Keratinocyte (primary cell): ENCODE measurements at places on chromosomes 5 and 9. TPM values are rescaled to one million over a fixed set of nuclear protein-coding genes. Genes with fewer than 3 reads are reported as not detected.

The TERT gene
- not detected in 3 replicates for polyA plus RNA-seq

GRCh38 chr5:139061274-139061673, 136.9 kb downstream of the SIL1 start:
- H3K36me3 ChIP-seq = no peaks in the 10 kb centered on the region
- no peaks in the 10 kb centered on the region for H3K27me3 ChIP-seq
- no peak overlapping the region for H3K27ac ChIP-seq
- no peak for DNase-seq

GRCh38 chr5:33539212-33539611, 98.4 kb downstream of the TARS1 start:
- no peaks in the 10 kb centered on the region for H3K36me3 ChIP-seq
- H3K4me1 ChIP-seq = no peaks in the 10 kb centered on the region

- H3K4me1 ChIP-seq = peaks cover 21% of the 10 kb centered on the region
- no peaks in the 10 kb centered on the region for H3K36me3 ChIP-seq
- DNase-seq = no peak
- H3K4me3 ChIP-seq = no peak overlapping the region
- peak overlapping the region; percentile 86 for H3K27ac ChIP-seq
Observed at GRCh38 chr5:168580227-168580508, 1.0 kb upstream of the PANK3 start.

DNA sequence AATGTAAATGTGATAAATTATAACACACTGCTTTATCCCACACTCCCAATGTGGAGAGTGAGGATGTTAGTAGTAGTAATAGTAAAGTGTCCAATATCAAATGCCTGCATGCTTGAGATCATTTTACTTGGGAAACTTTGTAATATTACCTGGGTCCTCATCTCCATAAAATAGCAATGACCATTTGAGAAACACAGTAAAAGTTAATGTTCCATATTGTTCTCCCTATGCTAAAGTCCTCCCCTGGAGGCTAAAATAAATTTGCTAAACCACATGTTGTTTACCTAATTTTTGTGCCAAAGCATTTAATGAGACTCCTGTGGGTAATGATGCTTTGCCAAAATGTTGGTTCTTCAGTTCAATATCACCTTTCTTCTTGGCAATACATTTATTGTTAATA, 291.2 kb downstream of the CDH10 start:
- H3K27me3 ChIP-seq = no peaks in the 10 kb centered on the region
- no peaks in the 10 kb centered on the region for H3K36me3 ChIP-seq
- H3K4me3 ChIP-seq = no peak overlapping the region
